Psoas muscle (tissue), 8 donors: ENCODE measurements at places on chromosomes 4 and X.

- DNase-seq: no peak
These were observed at the start of gene ARMCX2 for GRCh38 chrX:101659601-101660063. Gene ARMCX2 (minus strand): TSS chrX:101659850. CDS start chrX:101657588, 2,262 bp downstream.

- DNase-seq: no peak
These were observed 197.2 kb upstream of the CNKSR2 start for GRCh38 chrX:21176921-21177571.

DNA sequence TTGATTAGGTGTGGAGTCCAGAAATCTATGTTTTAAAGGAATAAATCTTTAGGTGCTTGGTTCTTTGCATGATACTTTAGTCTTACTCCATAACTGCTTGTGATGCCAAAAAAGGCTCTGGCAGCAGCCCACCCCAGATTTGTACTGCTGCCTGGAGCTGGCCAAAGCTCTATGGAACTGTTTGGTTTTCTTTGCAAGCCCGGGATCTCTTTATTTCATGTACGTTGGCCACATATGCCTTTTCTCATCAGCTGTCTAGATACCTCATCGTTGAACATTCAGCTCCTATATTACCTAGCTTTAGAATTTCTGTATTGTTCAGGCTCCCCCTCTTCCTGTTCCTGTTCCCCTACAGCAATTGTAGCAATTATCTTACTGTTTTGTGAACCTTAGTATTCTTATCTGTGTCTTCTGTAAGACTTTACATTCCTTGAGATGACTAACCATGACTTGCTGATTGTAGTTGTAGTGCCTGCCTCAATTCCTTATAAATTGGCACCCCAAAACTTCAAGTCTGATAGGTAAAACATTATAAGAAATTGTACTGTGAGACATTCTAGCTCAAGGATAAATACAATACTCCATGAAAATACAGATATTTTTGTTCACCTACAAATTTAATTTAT, 199.4 kb upstream of the GPRIN3 start:
- DNase-seq: no peak

DNA sequence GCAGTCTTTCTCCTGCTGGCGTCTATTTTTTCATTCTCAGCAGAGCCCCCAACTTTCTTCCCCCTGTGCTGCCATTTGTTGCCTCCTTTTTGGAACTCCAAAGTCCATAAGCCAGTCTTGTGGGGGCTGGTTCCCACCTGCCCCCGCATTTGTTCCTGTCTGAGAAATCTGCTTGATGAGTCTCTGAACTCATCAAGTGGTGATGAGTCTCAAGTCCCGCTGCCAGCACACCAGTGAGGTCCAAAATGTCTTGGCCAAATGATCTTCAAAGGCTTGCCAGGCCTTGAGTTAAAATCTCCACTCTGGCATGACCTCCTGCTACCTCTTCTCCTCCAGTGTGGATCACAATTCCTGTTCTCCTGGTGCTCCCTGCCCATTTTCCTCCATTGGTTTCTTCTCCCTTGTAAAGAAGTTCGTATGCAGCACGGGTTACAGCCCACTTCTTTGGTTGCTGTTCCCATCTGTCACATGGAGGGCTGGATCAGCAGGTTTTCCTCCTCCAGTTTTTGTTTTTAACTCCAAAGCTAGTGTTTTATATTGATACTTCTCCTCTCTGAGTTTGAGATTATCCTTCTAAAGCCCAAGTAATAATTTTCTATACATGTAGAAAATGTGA, 72.7 kb upstream of the LIMCH1 start:
- peak; percentile 21 for DNase-seq

DNA sequence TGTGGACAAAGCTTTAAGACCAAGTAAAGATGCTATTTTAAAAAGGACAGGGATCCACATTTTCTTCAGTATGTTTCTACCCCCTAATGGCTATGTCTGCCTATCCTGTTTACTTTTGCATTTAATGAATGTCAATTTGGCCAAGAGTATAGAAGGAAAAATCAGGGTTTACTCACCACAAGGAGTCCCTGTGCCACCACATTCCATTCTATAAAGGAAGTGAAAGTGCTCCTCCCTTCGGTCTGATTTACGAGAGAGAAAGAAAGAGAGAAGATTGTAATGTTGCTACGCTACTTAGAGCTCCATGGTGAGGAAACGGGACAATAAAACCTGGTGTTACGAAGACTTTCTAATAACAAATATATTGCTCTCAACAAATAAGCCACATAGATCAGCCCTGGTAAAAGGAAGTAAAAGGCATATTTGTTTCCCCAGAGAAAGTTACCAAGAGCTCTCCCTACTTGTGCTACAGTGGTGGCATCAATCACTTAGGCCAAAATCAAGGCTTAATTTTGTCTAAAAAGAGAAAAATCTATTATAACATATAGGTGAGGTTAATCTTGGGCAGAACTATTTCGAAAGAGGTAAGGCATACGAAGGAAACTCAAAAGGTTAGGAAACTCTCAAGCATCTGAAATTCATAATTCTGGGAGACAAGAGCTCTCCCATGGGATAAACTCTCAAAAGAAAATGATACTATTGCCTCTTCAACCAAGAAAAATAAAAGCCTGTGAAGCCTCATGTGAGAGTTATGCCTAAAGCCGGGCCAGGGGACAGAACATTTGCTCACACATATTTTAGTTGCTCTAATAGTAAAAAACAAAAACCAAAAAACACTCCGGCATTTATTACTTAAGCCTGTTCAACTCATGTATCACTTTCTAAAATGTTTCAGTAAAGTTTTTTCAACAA, 29.5 kb downstream of the TAPT1 start:
- no peak for DNase-seq

- DNase-seq: no peak
These were observed 84.3 kb downstream of the RRAGB start for GRCh38 chrX:55801811-55802210.

DNA sequence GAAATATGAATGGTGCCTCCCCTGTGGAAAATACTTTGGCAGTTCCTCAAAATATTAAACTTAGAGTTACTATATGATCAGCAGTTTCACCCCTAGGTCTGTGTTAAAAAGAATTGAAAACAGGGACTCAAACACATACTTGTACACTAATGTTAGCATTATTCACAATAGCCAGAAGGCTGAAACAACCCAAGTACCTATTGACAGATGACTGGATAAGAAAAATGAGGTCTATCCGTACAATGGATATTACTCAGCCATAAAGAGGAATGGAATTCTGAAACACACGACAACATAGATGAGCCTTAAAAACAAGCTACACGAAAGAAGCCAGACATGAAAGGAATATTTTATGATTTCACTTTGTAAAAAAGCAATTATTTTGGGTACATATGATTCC, 54.9 kb downstream of the PGRMC2 start:
- DNase-seq: no peak

DNA sequence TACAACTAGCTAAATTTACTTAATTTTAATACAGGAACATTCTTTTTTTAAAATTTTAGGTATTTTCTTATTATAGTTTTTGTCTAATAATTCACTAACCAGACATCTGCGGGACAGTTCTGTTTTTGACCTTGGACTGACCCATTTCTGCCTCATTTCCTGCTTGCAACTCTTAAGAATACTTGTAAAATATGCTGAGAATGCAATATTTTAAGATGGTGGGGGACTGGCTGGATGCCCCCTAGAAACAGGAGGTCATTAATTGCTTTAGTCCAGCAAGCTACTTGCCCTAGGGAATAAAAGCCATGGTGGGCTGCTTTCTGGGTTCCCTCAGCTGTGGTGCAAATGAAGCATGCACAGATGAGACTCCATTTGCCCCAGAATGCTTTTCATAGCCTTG, 2348.4 kb downstream of the PCDH7 start:
- no peak for DNase-seq

- no peak for DNase-seq
These were observed 5.7 kb upstream of the GPR174 start for GRCh38 chrX:79138658-79139241.

DNA sequence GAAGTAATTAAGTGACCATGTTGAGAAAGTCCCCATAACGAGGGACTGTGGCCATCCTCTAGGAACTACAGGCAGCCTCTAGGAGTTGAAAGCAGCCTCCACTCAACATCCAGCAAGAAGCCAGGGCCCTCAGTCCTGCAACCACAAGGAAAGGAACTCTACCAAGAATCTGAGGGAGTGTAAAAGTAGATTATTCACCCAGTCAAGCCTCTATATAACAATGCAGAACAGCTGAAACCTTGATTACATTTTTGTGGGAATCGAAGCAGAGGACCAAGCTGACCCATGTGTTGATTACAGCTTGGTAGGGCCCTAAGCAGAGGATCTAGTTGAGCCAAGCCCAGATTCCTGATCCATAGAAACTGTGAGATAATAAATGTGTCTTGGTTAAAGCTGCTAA, 17.1 kb downstream of the RPS6KA6 start:
- no peak for DNase-seq

DNA sequence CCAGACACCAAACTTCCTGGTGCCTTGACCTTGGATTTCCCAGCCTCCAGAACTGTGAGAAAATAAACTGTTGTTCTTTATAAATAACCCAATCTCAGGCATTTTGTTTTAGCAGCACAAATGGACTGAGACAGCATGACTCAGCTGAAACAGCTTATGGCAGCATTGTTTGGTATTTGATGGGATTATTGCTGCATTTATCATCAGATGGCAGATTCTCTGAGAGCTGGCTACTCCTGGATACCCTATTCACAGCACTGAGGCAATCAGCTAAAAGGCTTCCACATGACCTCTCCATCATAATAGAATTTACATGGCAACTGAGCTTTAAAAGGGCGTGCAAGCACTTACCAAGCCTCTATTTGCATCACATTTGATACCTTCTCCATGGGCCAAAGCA, 623.1 kb upstream of the CPEB2 start:
- no peak for DNase-seq
